ENCODE measurements at places on chromosomes 12 and 14. TPM values are rescaled to one million over a fixed set of nuclear protein-coding genes. Genes with fewer than 3 reads are reported as not detected.

GRCh38 chr12:121829250-121829918 lies 25.6 kb downstream of the SETD1B start:
- no peak for DNase-seq

DNA sequence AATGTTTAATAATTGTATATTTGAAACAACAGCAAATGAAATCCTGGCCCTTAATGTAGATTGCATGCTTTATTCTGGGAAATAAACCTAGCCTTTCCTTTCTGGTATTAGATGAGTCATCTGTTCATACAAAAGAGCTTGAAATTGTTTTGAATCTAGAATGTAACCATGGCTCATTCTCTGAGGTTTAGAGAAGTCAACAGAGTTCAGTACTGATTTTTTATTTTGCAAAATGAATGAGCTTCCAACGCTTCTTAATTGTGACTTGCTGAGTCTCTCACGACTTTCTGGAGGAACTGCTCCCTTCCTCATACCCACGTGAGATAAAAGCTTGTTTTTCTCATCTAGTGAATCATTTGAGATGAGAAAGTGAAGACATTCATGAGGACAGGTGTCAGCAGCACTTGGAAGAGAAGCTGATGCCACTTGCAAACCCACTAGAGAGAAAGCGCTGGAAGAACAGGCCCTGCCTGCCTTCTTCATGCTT lies 509.6 kb downstream of the VRK1 start:
- DNase-seq = no peak

DNA sequence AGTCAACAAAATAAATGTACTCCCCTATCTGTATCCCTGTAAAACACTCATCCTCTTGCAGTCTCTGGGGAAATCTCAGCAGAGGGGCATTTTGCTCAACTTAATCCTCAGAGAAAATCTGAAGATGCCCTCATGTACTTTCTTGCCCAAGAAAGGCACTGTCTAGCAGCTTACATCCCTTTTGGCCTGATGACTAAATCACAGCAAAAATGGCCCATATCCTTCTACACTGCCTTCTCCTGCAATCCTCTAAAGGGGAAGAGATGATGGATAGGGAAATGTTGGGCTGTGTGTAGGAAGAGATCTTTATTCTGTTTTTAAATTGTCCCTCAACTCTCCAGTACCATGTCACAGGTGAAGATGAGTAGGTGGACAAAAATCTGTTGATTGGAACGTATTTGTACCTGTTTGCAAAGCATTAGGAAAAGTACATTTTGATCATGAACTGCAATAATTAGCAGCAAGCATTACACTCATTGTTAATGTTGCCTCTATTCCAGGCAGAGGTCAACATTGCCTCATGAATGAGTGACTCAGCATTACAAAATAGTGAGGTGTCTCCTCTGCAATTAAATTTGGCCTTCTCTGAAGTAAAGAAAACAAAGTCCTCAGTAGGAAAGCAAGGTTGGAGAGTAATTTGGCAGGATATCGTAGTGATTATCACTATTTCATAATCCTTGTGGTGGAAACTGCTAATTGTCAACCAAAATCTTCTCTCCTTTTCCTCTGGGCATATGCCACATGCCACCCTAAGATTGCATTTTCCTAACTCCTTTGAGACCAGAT lies 172.4 kb upstream of the CAND1 start:
- no peak for DNase-seq

The GYS2 gene
- total RNA-seq = not detected

The TMEM229B gene
- total RNA-seq = 26.6 TPM

All from Peyer's patch (tissue), 4 donors.